ENCODE measurements at places on chromosomes 5 and 9.

- DNase-seq = no peak
Observed at GRCh38 chr5:146645342-146645741, 129.4 kb upstream of the GPR151 start.

- no peak for DNase-seq
Observed at GRCh38 chr5:159497221-159497620, 166.9 kb upstream of the IL12B start.

DNA sequence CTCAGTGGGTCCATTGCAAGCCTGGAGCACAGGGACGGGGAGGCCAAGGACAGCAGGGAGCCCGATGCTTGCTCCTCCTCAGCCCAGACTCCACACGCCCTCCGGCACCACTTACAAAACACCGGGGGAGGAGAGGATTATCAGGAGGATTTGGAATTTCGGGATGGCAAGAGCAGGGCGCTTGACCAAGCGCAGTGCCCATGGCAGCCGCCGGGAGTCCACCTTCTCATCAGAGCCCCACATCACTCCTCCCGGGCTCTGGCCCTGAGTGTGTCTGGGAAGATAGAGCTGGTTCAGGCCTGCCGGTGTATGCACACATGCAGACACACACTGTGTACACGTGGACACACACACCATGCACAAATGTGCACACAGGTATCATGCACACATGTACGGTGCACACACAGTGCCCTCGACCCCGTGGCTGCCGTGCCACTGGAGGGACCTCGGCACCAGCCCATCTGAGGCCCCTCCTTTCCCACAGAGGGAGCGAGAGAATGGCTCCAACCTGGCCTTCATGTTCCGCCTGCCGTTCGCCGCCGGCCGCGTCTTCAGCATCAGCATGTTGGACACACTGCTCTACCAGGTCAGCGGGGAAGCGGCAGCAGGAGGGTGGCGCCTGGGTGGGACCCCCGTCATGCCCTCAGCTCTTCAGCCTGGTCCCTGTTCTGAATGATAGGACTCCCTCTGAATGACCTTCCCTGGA lies 81.7 kb downstream of the KCNT1 start:
- no peak for DNase-seq

DNA sequence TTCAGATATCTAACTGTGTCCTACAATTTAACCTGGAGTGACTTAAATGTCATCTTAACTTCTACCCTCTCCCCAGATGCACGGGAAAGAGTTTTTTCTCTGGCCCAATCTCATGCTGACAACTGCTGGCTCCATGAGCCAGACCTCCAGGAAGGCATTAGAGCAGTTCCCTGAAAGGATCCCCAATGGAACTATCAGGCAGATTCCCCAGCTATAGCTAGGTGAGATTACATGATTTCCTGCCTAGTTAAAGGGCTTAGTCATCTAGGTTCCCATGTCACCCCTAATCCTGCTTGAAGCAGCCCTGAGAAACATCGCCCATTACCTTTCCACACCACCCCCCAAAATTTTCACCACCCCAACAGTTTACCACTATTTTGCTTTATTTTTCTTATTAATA lies 373.5 kb upstream of the TRPC7 start:
- no peak for DNase-seq

DNA sequence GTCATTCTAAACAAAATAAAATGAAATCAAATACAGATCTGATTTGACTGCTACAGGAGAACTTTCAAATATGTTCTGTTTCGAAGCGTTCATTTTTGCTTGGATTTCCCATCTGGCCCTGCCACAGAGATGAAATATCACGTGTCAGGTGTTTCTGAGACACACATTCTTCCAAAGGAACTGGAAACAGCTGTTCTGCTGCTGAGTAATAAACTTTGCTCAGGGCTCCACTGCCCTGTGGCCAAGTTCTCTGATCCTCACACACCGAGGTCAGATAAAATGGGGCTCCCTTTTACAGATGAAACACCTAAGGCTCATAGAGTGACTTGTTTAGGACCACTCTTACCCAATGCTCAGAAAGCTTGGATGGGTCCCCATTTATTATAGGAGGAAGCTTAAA lies 42.5 kb downstream of the FRMPD1 start:
- no peak for DNase-seq

DNA sequence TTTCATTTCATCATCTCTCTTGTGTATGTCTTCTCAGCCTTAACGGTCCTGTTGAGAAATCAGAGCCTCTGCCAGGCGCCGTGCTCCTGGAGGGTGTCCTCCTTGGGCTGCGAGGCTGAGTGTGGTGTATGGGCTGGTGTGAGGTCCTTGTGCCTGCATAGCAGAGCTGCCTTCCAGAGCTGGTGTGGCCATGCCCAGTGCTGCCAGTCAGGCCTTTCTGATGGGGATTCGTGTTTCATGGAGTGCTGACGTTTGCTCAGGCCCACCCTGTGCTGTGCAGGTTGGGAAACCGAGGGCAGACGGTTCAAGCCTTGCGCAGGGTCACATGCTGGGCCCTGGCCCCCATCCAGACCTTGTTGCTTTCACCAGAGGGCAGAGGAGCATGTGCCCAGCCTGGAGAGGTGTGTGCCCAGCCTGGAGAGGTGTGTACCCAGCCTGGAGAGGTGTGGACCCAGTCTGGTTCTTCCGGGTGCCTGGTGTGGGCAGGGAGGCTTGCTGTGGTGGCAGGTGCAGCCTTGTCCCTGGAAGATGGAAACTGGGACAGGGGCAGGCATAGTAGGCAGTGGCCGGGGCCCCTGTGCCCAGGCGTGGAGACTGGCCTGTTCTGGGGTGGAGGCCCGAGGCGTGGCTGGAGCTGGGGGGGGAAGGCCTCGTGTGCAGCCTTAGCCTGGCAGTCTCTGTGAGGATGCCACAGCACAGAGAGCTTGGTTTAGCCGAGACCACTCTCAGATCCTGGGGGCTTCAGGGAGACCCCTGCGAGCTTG lies 84.0 kb downstream of the RXRA start:
- DNase-seq = peak; percentile 74

- DNase-seq = no peak
Observed at GRCh38 chr5:127492854-127493738, 24.3 kb upstream of the PRRC1 start.

- no peak for DNase-seq
Observed at GRCh38 chr9:35426627-35427026, 63.3 kb upstream of the RUSC2 start.

GRCh38 chr9:126523611-126524111 lies 90.1 kb upstream of the LMX1B start:
- DNase-seq = peak; percentile 85

- DNase-seq = no peak
Observed at GRCh38 chr9:19385786-19386501, 5.9 kb upstream of the RPS6 start.

DNA sequence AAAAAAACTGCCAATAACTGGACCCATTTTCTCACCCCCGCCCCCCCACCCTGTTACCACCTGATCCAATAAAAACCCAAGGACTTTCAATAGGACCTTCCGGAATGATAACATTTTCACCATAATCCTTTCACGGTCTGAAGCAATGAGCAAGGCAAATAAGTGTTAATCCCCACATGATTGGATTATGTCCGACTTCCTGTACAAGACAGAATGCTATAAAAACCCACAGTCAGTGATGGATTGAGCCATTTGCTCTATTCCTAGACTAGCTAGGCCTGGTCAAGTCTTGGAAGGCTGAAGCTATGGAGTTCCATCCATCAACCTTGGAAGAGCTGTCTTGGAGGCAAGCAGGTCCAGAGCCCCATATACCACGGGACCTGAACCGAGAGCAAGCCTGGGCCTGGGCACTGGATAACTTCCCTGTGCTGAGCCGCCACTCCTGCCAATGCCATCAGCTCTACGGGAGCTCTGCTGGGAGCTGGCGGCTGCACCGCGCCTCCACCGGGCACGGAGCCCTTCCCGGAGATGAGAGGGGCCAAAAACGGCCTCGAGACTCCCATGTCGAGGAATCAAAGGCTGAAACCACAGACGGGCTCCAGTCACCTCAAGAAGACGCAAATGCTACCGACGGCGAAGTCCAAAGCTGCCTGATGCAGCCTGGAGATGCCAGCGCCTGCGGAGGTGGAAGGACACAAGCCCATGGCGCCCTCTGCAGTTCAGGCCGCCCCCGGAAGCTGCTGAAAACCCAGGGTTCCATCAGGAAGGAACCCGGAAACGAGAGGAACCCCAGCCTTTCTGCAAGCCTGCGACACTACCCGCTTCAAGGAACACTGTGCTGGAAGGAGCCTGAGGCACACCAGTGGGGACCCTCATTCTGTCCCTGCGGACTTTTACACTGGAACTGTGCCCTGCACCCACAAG lies 69.2 kb downstream of the ANXA2R start:
- DNase-seq = no peak

DNA sequence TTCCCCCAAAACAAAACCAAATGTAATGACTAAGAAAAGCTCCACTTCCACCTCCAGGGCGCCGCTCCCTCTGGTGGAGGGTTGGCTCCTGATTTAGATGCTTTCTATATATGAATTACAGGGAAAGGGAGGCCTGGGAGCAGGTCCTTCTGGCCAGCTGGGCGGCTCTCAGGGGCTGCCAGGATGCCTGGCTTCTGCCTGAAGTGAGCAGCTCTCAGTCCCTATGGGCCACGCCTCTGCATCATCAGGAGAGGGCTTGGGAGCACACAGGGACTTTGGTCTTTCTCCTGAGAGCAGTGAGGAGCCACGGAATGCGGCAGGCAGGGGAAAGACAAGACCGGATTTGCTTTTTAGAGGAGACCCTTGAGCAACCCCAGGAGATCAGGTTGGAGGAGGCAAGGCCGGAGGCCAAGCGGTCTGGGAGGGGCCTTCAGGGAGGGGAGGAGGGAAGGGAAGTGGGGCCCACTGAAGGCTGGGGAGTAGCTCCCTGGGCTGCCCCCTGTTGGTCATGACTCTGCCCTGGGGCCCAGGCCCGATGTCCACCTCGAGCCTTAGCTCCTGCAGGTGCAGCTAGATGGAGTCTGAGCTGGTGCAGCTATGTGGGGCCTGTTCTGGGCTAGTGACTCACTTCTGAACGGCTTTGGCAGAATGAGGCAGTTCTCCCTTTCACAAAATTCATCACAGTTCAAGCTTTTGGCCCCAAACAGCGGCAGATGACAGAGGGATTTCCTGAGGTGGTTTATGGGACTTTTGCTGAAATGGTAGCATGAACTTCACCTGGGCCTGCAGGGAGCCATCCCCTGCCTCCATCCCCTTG lies 11.3 kb upstream of the GRHPR start:
- peak; percentile 54 for DNase-seq

- no peak for DNase-seq
Observed at GRCh38 chr9:77128125-77128789, 49.1 kb upstream of the VPS13A start.
